ENCODE measurements at places on chromosomes 3 and 15.

- DNase-seq = no peak
Measured at GRCh38 chr3:197399486-197399885, 101.1 kb upstream of the DLG1 start.

- DNase-seq = no peak
Measured at GRCh38 chr3:63909431-63909830, 2.8 kb downstream of the SCAANT1 start.

DNA sequence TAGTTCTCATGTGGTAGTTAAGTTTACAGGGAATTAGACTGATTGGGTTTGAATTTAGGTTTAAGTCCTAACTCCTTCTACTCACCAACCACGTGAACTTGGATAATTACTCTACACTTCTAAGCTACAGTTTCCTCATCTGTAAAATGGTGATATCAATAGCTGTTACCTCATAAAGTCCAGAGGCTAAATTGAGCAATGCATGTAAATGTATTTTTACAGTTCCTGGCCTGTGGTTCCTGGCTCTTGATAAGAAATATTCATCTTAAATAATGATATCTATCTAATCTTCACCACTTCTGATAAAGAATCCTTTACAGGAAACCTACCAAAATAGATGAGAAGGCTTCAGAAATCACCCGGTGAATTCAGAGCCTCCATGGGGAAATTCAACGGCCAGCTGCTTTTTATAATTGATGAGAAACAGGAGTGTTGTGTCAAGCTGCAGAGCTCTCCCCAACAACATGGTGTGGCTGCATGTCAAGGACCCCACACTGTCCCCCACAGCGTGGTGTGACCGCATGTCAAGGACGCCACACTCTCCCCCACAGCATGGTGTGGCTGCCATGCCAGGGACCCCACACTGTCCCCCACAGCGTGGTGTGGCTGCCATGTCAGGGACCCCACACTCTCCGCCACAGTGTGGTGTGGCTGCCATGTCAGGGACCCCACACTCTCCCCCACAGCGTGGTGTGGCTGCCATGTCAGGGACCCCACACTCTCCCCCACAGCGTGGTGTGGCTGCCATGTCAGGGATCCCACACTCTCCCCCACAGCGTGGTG lies 80.8 kb upstream of the PEX5L start:
- DNase-seq = no peak

GRCh38 chr3:16061491-16061890 lies 113.0 kb upstream of the GALNT15 start:
- no peak for DNase-seq

DNA sequence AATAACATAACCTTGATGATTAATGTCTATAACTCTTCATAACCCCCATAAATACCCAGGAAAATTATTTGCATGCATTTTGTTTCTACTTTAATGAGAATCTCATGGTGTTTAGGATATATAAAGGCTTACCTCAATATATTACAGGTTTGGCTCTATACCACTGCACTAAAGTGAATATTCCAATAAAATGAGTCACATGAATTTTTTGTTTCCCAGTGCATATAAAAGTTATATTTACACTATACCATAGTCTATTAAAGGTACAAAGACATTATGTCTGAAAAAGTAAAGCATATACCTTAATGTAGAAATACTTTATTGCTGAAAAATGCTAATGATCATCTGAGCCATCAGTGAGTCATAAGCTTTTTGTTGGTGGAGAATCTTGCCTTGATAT lies 74.7 kb downstream of the SERPINI1 start:
- no peak for DNase-seq

- no peak for DNase-seq
Measured at GRCh38 chr3:108528459-108529252, 18.3 kb upstream of the MYH15 start.

GRCh38 chr3:69012800-69013252 lies 658 bp downstream of the EOGT start:
- DNase-seq = peak; percentile 18

DNA sequence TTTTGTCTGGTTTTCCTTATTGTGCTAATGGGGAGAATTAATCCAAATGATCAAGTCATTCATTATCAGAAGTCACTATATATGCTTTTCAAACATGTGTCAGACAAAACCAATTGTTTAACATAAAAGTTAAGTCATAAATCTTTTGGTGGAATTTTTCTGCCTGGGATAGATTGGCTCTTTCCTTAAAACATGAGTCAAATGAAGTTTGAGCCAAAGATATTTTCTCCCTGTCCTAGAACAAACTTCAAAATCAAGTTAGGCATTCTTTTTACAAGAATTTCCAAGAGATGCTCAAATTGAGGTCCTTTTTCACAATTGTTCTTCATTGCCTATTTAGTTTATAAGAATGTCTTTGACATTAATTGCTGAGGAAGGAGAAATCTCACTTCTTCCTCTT lies 138.3 kb downstream of the UACA start:
- no peak for DNase-seq

GRCh38 chr3:174253196-174253823 lies 605.8 kb upstream of the NAALADL2 start:
- no peak for DNase-seq

- DNase-seq = no peak
Measured at GRCh38 chr3:14410106-14410502, 7.7 kb downstream of the SLC6A6 start.

GRCh38 chr3:170632780-170633179 lies 46.9 kb upstream of the SLC7A14 start:
- no peak for DNase-seq

- DNase-seq = no peak
Measured at GRCh38 chr3:43279532-43279931, 6.8 kb upstream of the SNRK start.

- DNase-seq = no peak
Measured at GRCh38 chr3:43503067-43503728, 118.6 kb downstream of the ANO10 start.

DNA sequence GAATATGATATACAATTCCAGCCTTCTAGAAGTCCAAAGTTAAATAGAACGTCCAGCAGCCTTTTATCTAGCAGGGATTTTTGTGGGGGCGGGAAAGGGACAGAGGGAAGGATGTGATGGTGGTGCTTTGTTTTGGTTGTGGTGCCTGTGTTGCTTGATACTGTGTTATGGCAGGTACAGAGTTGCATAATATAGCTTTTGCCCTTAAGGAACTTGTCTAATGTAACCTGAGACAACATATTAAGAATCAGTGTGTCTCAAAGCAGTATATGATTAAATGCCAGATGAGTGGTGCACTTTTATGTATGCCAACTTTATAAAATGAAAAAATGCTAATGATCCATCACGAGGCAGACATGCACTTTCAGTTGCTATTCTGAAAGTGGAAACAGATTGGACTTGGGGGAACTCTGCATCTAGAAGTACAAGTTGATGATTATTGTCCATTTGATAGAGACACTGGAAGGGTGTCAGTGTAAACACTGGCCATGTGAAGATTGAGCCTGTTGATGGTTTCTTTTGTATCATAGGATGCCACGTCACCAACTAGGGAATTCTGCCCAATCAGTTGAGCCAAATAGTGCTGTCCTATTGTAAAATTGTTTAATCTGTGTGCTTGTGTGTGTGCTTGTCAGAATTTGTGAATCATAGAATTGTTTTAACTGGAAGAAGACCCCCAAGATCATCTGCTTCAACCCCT lies 23.0 kb downstream of the NEO1 start:
- no peak for DNase-seq

DNA sequence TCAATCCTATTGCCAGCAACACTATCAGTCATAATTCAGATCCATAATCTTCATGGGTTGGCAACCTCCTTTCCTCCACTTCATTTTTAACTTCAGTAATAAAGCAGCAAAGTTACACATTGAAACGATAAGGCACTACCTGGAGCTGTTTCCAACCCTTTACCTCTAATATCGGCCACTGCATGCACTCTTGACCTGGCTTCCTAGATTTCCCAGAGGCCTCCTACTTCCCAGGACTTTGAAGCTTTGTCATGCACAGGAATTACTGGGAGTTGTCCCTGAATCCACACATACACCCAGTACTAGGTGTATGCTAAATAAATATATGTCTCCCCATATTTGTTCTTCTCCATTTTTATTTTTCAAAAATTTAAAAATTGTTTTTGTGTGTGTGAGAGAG lies 126.1 kb downstream of the PLD1 start:
- no peak for DNase-seq

DNA sequence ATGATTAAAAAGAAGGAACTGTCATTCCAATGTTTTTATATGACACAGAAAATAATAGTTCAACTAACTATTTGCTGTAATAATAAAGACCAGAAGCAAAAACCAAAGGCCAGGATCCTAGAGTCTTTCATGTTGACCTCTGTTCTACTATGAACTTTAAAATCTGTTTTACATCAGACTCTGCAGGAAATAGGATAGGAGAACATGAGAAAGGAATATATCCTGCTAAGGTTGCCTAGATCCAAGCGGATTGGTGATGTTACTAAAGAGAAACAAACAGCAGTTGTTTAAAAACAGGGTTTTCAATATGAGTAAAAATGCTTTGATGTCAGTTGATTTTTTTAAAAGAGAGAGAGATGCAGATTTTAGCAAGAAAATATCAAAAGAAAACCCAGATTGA lies 549.6 kb downstream of the ZIC1 start:
- peak; percentile 51 for DNase-seq

GRCh38 chr15:41377978-41378377 lies 24.3 kb downstream of the NDUFAF1 start:
- DNase-seq = no peak

DNA sequence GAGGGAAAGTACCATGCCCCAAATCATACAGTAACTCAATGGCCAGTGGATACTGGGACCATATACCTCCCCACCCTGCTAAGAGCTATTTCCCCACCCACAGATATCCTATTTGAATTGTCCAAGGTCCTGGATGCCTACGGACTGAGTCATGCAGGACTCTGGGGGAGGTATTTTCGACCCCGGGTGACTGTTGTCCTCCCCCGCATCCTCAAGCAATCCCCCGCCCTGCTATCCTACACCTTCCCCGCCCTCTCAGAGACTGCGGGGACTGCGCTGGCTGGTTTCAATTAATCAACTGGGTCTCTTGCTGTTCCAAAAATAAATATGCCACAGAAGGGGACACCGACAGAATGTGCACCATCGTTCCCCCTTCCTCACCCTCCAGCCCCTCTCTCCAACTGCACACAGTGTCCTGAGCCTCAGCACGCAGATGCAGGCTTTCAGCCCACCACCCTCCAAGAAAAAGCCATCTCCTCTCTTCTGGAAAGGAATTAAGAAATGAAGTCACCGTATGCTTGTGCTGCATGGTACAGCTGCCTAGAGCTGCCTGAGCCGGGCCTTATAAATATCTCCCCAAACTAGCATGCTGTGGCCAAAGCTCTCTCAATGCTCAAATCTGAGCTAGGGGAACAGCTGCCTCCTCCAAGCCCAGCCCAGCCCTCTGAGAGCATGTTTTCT lies 8.1 kb downstream of the CAV3 start:
- DNase-seq = peak; percentile 30

DNA sequence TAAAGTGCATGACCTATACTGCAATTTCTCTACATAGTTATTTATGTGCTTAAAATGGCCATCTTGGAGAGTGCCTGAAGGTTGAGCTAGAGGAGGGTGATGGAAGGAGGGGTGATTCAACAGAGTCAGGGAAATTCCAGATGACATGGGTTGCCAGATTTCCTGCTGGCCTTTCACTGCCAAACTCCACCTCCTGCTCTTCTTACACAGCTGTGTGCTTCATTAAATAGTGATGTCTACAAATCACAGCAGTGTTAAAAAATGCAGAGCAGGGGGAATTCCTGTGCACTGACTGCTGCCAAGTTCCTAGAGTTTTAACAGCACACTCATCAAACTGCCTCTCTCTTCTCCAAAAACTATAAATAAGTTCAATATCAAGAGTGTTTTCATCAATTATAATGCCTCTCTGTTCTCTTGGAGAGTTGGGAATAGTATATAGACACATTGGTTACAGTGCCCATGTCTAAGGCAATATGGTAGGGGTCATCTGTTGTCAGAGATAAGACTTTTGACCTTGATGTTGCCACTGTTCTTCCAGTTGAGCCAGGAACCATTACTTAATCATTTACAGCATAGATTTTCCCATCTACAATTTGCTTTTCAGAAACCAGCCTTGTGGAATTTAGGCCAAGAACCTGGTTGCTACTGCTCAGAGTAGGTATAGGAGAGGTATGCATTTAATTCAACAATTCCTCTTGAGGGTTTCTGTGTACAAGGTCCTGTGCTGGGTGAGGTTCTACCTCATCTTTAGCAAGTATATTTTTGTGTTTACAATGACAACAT lies 79.6 kb downstream of the TP63 start:
- peak; percentile 78 for DNase-seq

DNA sequence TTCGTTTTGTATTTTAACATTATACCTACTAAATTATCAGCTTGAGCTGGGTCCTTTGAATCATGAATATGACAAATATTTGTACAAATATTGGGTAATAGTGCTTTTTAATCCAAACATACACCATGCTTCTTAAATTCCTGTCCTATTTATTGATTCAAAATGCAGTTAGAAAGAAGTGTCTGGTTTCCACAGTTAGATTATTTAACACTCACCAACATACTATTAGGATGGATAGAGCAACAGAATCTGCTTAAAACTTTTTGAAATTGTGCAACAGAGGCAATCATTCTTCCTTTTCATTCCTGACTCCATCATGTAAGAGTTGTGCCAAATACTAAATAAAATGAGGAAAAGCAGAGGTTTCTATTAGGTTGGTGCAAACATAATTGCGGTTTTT lies 281.2 kb downstream of the LSAMP start:
- DNase-seq = no peak

- DNase-seq = no peak
Measured at GRCh38 chr3:32856901-32857507, 39.2 kb downstream of the TRIM71 start.

Measured in brain pericyte (primary cell).